ENCODE measurements at places on chromosomes 7 and 10.

DNA sequence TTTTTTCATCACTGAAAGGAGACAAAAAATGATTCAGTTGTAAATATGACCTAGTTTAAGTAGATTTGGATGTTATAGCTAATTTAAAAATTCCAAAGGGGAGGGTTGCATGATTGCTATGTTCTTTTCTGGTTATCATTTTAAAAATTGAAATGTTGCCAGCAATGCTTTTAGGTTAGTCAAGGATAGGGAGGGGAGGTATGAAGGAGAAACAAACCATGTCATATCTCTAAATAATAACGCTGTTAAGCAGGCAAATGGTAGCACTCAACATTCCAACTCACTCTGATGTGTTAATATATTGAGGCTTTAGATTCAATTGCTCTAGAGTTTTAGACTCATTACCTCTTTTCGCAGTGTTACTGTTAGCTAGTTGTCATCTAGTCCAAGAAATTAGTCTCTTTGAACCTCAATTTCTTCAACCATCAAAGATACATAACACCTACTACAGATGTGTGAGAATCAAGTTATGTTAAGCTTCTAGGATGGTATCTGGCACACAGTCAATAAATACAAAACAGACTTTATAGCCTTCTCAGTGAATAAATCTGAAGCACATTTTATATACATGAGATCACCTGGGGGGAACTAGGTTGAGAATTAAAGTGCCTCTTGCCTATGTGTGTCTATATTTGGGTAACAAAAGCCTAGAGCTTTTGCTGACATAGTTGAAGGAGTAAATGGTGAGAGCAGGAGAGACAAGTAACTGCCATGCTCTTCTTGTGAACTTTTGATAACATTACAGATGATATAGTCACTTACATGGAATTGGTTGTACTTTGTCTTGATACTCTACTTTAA is 124.9 kb downstream of the CSTF2T start:
- no peak for DNase-seq

DNA sequence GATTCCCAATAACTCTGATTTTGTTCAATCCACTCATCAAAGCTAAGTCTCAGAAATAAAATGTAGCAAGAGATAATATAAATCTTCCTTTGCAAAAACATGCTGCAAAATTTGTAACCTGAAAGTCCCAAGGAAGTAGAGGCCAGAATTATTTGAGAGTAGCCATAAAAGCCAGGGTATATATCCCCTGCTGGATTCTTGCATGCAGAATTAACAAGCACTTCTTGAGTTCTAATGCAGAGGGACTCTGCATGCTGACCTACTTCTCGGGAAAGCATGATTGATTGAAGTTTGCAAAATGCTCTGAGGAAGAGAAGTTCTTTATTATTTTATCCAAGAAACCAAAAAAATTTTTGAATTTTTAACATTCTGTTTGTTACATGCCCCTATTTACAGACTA is 121.6 kb downstream of the THSD7A start:
- DNase-seq: no peak

DNA sequence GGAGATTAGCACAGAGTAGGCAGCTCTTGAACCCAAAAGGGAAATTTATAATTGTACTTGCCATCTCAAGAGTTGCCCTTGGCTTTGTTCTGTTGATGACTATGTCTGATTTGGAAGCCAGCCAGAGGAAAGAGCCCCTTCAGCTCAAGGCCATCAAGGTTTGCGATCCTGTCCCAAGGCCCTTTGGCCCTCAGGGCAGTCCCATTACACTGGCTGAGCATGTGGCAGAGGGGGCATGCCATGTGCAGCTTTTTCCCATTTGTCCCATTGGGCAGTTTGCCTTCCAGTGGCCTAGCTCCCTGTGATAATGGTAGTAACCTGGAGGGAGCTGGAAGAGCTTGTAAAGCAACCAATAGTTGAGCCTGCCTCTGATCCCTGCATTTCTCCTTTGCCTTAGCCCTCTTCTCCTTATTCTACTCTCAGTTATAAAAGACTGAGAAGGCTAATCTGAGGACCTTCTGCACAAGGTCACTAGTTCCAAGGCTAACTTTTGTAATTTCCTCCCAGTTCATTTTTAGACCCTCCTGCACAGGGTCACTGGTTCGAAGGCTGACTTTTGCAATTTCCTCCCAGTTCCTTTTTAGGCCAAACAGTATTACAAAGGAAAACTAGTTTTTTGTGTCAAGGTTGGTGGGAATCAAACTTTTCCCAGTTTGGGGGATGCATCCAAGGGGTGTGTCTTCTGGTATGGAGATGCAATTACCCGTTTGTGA is 31.0 kb upstream of the ARHGAP12 start:
- no peak for DNase-seq

- DNase-seq: no peak
Observed at GRCh38 chr10:120628197-120628596, 171.2 kb downstream of the PLPP4 start.

GRCh38 chr7:98559958-98560357 is 57.1 kb upstream of the NPTX2 start:
- DNase-seq: no peak

- DNase-seq: no peak
Observed at GRCh38 chr10:7334642-7334964, 76.2 kb downstream of the SFMBT2 start.

DNA sequence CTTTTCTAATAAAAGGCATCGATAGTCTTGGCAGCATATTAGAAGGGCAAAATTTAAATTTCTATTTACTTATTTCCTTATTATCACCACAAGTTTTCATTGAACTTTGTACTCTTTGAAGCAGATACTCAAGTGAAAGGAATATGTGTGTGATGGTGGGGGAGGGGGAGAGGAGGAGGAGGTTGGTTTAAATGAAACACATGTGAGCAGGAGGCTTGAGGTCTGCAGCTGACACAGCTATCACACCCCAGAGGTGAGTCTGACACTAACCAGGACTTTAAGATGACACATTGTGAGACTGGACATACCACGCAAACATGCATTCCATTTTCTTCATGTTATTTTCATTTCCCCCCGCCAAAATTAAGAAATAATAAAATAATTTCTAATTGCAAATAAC is 63.3 kb downstream of the CTTNBP2 start:
- no peak for DNase-seq

GRCh38 chr10:20877986-20878983 is 18.8 kb downstream of the NEBL start:
- DNase-seq: no peak

DNA sequence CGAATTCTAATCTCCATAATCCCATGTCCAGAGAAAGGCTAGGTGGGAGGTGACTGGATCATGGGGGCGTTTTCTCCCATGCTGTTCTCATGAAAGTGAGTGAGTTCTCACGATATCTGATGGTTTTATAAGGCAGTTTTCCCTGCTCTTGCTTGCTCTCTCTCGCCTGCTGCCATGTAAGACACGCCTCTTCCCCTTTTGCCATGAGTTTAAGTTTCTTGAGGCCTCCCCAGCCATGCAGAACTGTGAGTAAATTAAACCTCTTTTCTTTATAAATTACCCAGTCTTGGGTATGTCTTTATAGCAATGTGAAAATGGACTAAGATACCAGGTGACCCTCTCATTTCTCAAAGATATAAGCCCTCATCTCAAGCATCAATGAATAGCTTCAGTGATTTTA is 1.1 kb upstream of the ACTA2 start:
- DNase-seq: no peak

- peak; percentile 76 for DNase-seq
Observed at GRCh38 chr7:105388356-105389087, at the start of gene SRPK2. Gene SRPK2 (minus strand): TSS chr7:105388921.

All from stimulated activated CD4-positive, alpha-beta T cell treated with anti-CD3 and anti-CD28 coated beads, Interleukin-12 subunit alpha, Interleukin-12 subunit beta, amount 100 ng/mL, for 4 hours (primary cell).